ENCODE measurements at places on chromosomes 7 and 10.

DNA sequence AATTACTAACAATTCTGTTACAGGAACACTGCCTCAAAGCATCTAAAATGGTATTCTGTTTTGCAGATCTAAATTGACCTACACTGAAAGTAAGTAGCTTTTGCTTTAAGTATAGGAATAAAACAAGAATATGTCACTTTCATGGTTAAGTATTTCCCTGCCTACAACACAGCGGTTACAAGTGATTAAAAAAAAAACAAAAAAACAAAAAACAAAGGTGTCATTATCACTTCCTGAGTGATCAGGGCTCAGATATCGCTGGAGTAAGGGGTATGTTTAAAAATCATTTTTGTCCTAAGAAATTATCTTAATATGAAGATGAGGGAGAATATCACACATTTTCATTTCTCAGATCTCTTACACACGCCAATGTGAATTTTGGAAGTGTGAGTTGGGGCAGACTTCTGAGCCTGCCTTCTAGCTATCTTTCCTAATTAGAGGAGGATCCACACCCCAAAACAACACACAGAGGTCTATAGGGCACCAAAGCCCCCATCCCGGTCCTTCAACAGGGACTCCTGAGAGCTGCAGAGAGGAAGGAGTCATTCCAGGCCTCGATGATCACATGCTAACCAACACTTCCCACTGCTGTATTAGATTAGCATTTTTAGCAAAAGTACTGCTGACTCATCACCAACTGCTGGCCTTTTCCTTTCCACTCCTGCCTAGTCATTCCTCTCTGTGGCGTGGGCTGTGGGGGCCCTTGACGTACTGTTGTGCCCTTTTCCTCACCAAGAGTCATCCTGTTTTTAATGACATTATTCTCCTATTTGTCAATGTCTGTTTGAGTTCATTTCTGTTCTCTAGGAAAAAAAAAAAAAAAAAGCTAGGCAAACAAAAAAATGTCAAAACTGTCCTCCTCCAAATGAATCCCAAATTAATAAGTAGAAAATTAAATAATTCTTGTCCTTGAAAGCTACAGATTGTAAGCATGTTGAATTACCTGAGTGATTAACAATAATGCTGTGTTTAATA lies 31.2 kb downstream of the PRTFDC1 start:
- DNase-seq: no peak

DNA sequence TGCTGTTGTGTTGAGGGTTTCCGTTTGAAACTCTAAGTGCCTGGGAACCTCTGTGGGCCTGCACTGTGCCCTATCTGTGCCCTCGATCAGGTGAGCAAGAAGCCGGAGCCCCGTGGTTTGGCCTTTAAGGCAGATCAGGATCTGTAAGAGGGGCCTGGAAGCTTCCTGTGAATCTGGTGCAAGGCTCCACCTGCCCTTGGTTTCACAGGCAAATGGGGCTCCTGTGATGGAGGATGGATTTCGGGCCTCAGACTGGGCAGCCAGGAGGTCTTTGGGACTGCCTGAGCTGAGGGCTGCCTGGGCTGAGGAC lies 21.6 kb downstream of the SCART1 start:
- DNase-seq: no peak

- peak; percentile 95 for DNase-seq
These were observed 36.7 kb upstream of the KCTD7 start for GRCh38 chr7:66591799-66592596.

DNA sequence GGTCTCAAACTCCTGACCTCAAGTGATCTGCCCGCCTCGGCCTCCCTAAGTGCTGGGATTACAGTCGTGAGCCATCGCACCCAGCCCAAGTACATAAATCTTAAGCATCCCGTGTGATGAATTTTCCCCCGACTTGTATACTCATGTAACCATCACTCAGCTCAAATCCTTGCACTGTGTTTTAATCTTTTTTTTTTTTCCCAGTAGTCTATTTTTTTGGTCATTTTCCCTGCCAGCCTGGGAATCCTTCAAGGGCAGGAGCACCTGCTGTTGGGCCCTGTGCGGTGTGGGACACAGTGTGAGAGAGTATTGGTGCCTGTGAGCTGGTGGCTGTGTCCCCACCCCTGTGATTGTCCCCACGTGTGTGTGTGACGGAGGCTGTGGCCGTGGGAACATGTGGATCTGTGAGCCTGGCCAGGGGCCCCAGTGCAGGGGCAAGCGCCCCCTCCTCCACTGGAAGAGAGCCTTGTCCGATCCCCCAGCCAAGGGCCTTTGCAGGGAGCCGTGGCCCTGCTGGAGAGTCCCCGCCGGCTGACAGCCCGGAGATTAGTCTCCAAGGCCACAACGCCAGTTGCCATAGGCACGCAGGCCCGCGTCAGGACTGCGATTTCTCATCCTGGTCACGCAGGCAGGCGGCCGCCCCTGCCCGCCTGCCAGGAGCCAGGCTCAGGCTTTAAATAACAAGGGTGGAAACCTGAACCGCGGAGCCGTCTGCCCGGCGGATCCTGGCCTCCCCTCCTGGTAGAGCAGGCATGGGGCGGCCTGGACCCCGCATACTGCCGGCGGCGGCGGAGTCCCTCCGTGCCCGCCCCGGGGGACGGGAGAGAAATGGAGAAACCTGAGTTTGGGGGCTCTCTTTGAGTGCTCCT lies 26.5 kb downstream of the GTF2IRD1 start:
- DNase-seq: peak; percentile 92

- DNase-seq: peak; percentile 6
These were observed 80.6 kb downstream of the ORC5 start for GRCh38 chr7:104127204-104127603.

- DNase-seq: no peak
These were observed 78.2 kb downstream of the AKR1C4 start for GRCh38 chr10:5274795-5275194.

All from NCI-H526 (cell line).